ENCODE measurements at places on chromosomes 12 and 14.
A peak's percentile ranks its signal among the peaks of the same experiment; 100 is the strongest.

DNA sequence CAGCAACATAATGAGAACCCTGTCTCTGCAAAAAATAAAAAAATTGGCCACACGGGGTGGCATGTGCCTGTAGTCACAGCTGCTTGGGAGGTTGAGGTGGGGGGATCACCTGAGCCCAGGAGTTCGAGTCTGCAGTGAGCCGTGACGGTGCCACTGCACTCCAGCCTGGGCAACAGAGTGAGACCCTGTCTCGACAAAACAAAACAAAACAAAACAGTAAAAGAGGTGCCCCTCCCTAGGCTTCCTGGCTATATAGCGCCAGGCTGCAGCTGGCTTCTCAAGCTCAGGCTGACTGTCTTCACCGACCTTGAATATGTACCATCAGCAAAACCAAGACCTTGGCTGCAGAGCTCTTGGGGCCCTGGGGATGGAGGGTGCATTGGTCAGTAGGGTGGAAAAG, 29.4 kb downstream of the TSPAN9 start:
- no peak for DNase-seq

- no peak for DNase-seq
Measured at GRCh38 chr14:90604356-90604755, 207.5 kb downstream of the CALM1 start.

- DNase-seq: peak; percentile 19
Measured at GRCh38 chr12:105561546-105562198, 231.2 kb downstream of the C12orf75 start.

GRCh38 chr12:57491393-57492280, 3.8 kb downstream of the MARS1 start:
- no peak for DNase-seq

GRCh38 chr14:100671386-100671901, 55.2 kb upstream of the DLK1 start:
- DNase-seq: no peak

DNA sequence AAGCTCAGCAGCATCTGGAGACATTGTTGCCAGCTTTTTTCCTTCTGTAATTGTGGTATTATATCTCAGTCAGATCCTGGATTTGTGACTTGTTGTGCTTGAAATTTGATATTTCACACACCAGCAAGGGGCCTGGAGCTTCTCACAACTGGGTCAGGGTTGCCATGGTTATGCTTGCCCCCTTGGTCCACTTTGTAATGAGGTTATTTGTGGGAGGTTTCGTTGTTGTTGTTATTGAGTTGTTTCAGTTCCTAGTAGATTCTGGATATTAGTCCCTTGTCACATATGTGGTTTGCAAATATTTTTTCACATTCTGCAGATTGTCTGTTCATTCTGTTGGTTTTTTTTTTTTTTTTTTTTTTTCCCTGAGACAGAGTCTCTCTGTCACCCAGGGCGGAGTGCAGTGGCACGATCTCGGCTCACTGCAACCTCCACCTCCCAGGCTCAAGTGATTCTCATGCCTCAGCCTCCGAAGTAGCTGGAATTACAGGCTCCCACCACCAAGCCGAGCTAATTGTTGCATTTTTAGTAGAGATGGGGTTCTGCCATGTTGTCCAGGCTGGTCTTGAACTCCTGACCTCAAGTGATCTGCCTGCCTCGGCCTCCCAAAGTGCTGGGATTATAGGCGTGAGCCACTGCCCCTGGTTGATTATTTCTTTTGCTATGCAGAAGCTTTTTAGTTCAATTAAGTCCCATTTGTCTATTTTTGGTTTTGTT, 80.6 kb upstream of the ETV6 start:
- DNase-seq: no peak

- DNase-seq: no peak
Measured at GRCh38 chr14:94542111-94542810, 19.0 kb upstream of the SERPINA4 start.

DNA sequence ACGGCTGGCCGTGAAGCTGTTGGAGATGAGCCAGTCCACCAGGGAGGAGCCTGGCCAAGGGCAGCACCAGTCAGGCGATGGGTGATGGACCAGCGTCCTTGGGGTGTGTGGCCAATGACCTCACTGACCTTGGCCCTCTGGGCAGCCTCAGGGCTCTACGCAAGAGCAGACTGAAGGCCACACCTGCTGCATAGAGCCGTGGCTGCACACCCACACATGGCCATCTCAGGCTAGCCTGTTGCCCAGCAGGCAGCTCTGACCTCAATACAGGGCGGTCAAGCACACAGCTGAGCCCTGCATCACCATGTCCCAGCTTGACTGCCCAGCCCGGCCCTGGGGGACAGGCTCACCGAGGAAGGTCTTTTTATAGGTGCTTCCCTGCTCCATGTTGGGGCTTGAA, 19.2 kb downstream of the PLEK2 start:
- no peak for DNase-seq

- DNase-seq: no peak
Measured at GRCh38 chr12:45244561-45245343, 28.9 kb downstream of the ANO6 start.

DNA sequence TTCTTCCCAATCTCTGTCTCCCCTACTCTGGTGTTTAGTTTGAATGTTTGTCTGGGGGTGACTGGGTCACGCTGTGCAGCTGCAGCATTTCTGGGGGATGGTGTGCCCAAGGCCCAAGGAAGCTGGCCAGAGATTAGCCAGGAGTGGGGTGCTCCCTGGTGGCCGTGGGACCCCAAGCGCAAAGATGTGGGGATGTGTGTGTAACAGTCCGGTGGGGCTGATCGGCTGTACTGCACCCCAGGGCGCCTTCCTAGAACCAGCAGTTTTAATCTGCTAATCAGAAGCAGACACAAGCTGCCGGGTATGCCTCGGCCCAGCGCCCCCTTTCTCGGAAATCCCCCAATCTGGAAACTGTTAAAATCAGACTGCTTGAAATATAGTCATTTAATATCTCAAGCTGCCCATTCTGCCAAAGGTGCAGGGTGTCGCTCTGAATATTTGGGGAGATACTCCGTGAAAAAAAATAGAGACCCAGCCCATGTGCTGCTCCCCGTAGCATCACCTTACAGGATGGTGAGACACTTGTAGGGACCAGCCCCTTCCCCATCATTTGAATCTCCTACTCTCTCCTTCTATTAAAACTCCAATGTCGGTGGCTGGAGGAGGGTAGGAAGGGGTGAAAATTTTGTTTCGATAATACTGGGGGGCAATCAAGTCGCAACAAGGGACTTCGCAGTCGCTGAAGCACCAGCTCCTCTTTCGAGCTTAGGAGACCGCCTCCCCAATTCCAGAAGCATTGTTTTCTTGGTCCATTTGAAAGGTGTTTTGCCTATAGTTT, 4.3 kb downstream of the HOXC9 start:
- DNase-seq: no peak

DNA sequence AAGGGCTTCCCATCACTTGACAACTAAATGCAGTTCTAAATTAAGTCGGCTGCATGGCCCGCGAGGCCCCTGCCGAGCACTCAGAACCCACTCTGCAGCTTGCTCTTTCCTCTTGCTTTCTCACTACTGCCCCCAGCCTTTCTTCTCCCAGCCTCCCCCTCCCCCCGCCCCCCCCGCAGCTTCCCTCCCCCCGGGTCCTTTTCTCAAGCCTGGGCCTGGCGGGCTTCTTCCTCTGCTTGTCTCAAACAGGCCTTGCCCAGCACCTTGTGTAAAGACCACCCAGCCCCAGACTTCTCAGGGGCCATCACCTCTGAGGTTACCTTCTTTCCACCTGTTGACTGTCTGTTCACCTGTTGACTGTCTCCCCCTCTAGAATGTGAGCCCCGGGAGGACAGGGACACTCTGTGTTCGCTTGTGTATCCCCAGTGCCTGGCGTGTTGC, 1.1 kb downstream of the CYP46A1 start:
- no peak for DNase-seq

GRCh38 chr12:44157359-44157758, 321.5 kb downstream of the TMEM117 start:
- peak; percentile 14 for DNase-seq

GRCh38 chr14:99860219-99860618, 67.0 kb downstream of the EML1 start:
- no peak for DNase-seq

GRCh38 chr14:86940106-86940505, 1052.9 kb downstream of the GALC start:
- DNase-seq: no peak

DNA sequence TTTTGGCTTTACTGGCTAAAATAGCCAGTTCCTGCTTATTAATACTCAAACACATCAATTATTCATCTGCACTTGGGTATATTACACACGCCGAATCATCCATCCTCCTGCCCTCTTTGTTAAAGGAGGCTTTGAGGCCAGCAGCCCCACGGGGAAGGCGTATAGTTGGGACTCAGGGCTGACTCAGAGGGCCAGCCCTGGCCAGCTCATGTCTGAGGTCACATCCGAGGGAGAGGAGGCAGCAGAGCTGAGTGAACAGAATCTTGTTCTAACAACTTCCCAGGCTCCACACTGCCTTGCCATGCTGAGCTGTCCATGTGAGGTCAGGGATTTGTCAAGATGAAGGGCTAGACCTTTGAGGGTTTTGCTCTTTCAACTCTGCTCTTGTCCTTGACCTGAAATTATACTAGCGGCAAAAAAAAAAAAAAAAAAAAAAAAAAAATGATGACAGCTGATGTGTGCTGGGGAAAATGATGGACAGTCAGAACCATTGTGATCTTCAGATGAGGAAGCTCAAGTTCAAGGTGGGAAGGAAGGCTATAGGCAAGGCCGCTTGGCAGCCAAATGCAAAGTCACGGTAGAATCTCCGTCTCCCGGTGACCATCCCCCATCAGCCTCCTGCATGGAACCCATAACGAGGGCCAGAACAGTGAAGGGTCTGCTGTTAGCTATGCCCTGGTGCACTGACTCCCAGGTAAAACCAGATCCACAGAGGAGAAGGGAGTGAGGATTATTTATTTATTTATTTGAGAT, 12.5 kb upstream of the MARK3 start:
- no peak for DNase-seq

DNA sequence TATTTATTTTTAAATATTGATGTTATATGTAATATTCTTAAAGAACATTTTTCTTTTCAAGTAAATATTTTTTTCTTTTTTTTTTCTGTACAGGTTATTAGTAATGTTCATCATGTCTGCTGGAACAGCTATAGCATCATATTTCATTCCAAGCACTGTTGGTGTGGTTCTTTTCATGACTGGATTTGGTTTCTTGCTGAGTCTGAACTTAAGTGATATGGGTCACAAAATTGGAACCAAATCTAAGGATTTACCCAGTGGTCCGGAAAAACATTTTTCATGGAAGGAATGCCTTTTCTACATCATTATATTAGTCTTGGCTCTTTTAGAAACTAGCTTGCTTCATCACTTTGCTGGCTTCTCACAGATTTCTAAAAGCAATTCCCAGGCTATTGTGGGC, 23.2 kb downstream of the PCNX4 start:
- no peak for DNase-seq

DNA sequence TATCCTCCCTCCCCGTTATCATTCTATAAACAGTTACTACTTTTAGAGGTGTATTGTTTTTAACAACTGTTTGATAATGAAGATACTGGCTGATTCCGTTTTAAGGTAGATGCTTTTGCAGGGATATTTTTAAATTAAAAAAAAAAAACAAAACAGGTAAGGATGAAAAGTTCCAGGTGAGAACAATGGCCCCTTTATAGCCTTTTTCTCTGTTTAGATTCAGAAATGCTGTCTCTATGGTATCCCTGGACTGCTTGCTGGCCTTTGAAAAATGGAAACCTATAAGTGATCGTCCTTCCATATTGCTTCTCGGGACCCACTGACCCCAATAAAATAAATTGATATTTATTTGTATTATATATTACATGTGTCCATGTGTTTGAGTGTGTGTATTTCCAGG, 23.2 kb upstream of the ANO6 start:
- no peak for DNase-seq

GRCh38 chr12:48813465-48814261, 4.6 kb upstream of the CACNB3 start:
- peak; percentile 54 for DNase-seq

- no peak for DNase-seq
Measured at GRCh38 chr12:6166808-6167207, 33.4 kb upstream of the CD9 start.

DNA sequence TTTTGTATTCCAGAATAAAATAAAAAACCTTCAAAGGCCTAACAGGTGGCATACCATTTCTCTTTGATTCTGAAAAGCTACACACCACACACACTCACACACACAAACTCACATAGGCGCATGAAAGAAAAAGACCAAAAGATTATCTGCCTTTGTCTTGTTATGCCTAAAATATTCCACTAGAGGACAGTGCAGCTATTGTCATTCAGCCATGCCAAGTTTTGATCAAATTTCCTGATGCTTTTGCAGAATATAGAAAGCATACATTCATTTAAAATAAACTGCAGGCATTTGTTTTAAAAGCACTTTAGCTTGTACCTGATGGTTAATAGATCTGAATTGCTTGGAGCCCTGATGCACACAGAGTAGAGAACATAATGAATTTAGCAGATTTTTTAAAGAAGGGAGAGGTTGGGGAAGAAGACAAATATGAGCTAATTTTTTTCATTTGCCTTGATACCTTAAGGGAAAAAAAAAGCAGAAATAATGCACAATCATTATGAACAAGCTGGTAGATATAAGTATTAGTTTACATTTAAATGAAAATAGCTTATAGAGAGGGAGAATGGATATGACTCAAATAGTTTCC, 1766.9 kb upstream of the SEL1L start:
- DNase-seq: peak; percentile 11

DNA sequence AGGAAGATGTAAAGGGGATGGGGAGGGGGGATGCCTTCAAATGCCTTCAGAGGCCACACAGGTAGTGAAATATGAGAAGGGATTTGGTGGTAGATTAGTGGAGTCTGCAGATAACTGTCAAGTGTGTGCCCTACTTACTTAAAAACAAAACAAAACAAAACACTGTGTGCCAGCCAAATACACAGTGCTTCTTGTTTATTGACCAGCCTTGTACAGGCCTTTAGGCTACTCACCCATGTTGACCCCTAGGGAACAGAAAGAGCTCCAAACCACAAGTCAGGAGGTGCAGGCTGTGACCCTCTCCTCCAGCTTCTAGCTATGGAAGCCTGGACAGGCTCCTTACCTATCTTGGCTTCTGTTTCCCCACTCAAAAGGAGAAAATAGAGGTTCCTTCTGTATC, 562.0 kb downstream of the ETNK1 start:
- DNase-seq: no peak

- no peak for DNase-seq
Measured at GRCh38 chr12:116261525-116262100, 15.9 kb downstream of the MED13L start.
